ENCODE measurements at places on chromosomes 16 and 17.
A peak's percentile ranks its signal among the peaks of the same experiment; 100 is the strongest.

- DNase-seq = no peak
These were observed 7.7 kb upstream of the COTL1 start for GRCh38 chr16:84625556-84625955.

GRCh38 chr16:19382887-19383816, 34.5 kb upstream of the TMC5 start:
- no peak for DNase-seq

- no peak for DNase-seq
These were observed 18.0 kb downstream of the C17orf67 start for GRCh38 chr17:56815711-56816110.

- DNase-seq = no peak
These were observed 90.0 kb downstream of the GNAO1 start for GRCh38 chr16:56281249-56281805.

- DNase-seq = peak; percentile 14
These were observed 16.8 kb upstream of the ATF7IP2 start for GRCh38 chr16:10368969-10369551.

- DNase-seq = no peak
These were observed 65.6 kb upstream of the SREBF1 start for GRCh38 chr17:17902376-17902775.

- no peak for DNase-seq
These were observed 614.6 kb downstream of the MAF start for GRCh38 chr16:78985716-78986605.

GRCh38 chr17:81481073-81481799, 31.4 kb downstream of the ACTG1 start:
- no peak for DNase-seq

DNA sequence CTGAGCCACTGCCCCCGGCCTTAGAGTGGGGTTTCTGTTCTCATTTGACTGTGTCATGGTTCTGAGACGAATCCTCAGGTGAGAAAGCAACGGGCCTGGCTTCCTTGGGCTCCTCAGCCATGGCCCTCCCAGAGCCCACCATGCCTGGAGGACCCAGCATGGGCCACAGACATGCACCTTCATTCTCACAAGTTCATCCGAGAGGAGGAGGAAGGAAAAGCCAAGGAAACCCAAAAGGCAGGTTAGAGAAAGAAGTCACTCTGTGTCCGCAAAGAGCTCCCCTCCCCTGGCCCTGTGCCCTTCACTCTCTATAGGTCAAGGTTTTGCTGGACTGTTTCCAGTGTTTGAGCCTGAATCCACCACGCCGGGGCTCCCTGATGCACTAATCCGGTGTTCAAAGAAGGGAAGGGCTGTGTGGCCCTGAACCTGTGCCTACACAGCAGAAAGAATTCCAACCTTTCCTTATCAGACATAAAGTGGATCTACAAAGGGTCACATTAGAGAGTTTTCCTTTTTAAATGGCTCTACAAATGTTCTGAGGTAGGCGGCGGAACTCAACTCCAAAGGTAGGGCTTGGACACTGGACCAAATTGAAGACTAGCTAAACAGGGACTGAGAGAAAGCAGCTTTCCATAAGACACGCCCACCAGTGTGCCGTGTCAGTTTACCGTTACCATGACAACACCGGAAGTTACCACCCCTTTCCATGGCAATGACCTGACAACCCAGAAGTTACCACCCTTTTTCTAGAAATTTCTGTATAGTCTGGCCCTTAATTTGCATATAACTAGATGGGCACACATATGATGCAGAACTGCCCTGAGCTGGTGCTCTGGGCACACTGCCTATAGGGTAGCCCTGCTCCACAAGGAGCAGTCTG, 15.9 kb upstream of the PECAM1 start:
- DNase-seq = peak; percentile 23

GRCh38 chr16:798666-799065, 1.9 kb downstream of the GNG13 start:
- DNase-seq = no peak

DNA sequence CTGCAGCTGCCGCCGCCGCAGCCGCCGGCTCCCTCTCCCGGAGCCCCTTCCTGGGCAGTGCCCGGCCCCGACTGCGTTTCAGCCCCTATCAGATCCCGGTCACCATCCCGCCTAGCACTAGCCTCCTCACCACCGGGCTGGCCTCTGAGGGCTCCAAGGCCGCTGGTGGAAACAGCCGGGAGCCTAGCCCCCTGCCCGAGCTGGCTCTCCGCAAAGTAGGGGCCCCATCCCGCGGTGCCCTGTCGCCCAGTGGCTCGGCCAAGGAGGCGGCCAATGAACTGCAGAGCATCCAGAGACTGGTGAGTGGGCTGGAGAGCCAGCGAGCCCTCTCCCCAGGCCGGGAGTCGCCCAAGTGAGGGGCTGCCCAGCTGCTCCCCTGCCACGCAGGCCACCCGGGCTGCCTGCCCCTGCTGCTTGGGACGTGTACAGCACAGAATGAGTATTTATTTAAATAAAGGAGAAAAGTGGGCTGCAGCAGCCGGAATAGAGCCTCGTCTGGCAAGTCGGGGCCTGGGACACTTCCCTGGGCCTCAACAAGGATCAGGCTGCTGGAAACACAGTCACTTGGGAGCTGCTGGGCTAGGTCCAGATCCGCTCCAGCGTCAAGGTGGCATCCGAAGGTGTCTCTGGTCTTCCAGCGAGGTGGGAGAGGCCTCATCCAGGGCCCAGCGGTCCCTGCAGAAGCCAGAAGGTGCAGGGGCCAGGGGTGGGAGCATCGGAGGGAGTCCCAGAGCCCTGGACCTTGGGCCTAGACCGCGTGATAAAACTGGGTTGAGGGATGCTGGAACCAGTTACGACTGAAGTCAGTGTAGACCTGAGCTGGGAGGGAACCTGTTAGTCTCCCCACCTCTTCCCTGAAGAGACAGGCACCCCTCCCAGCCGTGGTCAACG, 8.8 kb downstream of the TBX2 start:
- no peak for DNase-seq

DNA sequence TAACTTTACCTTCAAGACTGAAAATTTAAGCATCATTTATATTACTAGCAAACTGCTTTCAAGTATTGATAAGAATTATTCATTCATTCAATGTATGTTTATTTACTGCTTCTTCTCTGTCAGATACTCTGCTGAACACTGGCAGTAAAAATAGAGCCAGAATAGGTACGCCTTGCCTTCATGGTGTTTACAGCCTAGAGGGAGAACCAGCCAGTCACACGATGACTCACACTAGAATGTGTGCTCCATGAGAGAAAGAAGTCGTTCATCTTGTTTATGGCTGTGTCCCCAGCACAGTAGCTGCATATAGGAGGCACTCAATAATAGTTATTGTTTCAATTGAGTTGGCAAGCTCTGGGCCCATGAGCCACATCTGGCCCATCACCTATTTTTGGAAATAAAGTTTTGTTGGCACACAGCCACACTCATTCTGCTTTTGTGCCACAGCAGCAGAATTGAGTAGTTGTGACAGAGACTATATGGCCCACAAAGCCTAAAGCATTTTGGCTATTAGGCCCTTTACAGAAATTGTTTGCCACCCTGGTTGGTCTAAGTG, 84.2 kb downstream of the TMC6 start:
- no peak for DNase-seq

DNA sequence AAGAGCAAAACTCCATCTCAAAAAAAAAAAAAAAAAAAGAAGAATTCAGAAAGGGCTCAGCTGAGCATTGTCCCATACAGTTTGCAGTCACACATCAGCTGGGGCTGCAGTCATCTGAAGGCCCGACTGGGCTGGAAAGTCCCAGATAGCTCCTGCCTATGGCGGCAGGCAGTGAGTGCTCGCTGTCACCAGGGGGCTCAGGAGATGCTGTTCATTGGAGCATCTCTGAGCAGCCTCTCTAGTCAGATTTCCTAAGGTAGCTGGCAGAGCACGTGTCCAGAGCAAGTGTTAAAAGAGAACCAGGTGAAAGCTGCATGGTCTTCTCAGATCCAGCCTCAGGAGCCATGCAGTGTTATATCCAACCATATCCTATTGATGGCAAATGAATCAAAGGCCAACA, 75.8 kb downstream of the WSCD1 start:
- no peak for DNase-seq

Measured in H4 (cell line).